Stimulated activated CD8-positive, alpha-beta memory T cell treated with anti-CD3 and anti-CD28 coated beads, Interleukin-4, amount 100 ng/mL, for 4 hours (primary cell): ENCODE measurements at places on chromosomes 2 and 18.

GRCh38 chr18:3595369-3596273 lies 145.6 kb downstream of the TGIF1 start:
- DNase-seq, result no peak

- peak; percentile 91 for DNase-seq
These were observed at the start of gene ST3GAL5 for GRCh38 chr2:85888684-85889626. ST3GAL5 (minus strand) TSS chr2:85888990; CDS start chr2:85888905, 85 bp downstream.

GRCh38 chr2:14977021-14977420 lies 344.5 kb downstream of the LRATD1 start:
- DNase-seq, result no peak

GRCh38 chr2:12764075-12764730 lies 47.5 kb downstream of the TRIB2 start:
- no peak for DNase-seq

DNA sequence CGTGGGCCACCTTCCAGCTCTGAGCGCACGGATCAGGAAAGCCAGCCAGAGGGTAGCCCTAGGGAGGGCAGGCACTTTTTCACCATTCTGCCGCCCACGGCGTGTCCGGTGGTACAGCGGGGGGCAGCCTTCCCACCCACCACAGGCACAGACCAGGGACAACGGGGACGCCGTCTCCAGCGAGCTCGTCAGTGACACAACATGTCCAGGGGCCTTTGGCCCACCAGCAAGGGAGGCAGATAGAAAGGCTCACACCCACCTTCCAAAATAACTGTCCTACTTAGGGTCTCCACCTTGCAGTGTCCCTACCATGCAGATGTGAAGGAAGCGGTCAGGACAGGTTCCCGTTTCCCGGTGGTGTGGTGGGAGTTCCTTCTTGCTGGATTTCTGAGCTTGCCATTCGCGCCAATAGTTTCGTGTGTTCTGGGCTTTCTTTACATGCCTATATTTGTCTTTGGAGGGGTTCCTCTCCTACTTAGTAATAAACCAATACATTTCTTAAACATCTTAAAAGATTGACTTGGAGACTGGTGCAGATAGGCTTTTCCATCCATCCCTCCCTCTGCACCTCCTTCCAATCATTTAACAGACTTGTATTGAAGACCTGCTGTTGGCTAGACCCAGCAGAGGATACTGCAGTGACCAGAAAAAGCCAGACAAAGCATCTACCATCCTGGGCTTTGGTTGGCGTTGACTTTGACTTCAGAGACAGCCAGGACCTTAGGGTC lies 872 bp downstream of the ASB1 start:
- DNase-seq, result no peak

DNA sequence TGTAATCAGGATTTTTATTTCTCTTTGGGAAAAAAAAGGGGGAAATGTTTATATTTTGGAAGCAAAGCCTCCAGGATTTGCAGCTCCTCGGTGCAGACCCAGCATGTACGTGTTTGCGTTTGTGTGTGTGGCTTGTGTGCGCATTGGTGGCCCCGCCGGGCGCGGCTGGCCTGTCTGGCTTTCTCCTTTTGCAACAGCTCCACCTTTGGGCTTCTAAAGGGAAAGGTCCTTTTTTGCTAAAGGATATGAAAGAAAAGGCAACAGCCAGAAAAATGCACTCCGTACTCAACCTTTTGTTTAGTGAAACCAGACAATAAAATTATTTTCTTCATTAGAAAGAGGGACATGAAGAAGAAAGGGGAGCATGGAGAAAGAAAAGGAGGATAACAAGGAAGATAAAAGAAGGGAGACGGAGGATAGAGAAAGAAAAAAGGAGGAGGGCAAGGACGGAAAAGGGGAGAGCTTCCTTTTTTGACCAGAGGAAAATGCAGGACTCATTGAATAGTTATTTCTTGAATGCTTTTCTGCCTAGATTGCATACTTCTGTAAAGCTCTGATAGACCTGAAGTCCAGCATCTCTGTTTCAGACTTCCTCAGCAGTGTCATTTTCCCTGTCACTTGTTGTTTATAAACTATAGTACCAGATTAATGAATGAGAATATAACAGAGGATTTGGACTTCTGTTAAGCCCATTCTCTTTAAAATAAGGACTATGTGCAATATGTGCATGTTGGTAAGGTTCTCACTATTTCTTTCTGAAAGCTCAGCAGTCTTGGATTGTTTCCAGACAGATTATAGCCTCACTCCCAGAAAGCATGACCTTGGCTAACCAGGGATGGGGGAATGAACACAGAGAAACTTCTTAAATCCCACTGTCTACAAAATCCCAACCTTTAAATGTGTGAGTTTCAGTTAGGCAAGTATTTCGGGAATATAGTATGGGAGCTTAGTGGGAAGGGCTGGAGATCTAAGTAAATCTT lies 563.1 kb upstream of the PIK3C3 start:
- no peak for DNase-seq

GRCh38 chr18:840023-840408 lies 28.0 kb upstream of the YES1 start:
- no peak for DNase-seq

- DNase-seq, result no peak
These were observed 58.6 kb downstream of the NCK2 start for GRCh38 chr2:105803337-105803736.

- no peak for DNase-seq
These were observed 601.2 kb upstream of the ZNF804A start for GRCh38 chr2:183996825-183997793.

GRCh38 chr2:184305105-184305504 lies 293.2 kb upstream of the ZNF804A start:
- DNase-seq, result no peak

DNA sequence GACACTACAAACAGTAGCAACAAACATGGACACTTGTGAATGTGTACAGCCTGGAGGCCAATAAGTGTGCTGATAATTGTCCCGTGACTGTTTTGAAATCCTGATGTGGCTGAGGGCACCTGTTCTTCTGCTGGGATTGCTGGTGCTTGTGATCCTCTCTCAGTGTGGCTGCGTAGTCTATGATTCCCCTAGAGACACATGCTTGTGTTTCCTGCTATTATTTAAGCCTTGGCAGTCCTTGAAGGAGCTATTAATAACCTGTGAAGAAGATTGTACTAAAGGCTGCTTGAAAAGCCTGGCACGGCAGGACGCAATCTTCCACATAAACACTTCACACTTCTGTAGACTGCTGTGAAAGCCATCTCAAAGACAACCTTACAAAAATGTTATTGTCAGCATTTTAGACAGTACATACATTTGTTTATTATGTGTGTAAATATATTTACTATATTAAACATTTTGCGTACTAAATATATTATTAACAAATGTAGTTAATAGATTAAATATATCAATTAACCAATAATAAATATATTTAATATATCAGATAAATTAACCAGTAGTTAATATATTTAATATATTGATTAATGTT lies 71.4 kb downstream of the GALR1 start:
- DNase-seq, result no peak

DNA sequence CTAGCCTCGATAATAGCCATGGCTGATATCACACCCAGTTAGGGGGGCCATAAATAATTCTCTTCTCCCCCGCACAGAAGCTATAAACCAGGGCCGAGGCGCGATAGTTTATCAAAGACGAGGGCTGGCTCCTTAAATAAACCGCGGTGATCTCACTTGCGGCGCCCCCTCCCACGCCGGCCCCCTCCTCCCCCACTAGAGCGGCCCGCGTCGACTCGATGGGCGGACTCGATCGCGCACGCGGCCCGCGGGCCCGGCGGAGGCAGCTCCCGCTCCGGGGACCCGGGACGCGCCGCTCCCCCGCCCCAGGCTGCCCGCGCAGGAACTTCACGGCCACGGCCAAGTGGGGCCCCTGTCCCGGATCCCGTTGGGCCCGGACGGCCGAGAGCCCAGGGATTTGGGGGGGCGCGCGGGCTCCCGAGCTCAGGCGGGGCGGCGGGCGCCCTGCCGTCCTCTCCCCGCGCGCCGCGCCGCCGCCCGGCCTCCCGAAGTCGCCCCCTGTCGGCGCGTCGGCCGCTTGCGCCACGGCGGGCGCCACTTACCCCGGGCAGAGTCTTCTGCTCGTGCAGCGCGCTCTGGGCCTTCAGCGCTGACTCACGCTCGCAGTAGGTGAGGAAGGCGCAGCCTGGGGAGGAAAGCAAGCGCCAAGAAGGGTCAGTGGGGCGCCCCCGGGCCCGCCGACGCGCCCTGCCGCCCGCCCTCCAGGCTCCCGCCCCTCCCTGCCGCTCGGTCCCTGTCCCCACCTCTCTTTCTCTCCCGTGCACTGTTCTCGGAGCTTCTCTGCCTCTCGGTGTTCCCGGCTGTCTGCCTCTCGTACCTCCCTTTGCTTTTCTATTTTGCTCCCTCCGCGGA lies 80.4 kb downstream of the CELF4 start:
- no peak for DNase-seq

DNA sequence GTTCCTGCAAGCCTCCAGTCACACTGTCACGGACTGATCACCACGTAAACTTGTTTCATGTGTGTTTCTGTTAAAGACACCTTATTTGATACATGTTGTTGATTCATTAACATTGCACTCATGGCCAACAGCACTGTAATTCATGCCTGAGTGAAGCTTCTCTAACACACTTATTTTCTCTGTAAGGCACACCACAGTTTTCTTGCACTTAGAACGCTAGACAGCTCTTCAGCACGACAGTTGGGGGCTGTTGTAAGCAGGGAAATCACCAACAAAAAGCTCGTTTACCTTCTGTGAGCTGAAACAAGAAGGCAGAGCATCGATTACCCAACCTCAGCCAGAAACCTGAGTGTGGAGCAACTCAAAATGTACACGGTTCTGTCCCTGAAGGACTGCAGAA lies 28.1 kb downstream of the TNFRSF11A start:
- no peak for DNase-seq

GRCh38 chr2:218485986-218486667 lies 67.2 kb downstream of the VIL1 start:
- no peak for DNase-seq

DNA sequence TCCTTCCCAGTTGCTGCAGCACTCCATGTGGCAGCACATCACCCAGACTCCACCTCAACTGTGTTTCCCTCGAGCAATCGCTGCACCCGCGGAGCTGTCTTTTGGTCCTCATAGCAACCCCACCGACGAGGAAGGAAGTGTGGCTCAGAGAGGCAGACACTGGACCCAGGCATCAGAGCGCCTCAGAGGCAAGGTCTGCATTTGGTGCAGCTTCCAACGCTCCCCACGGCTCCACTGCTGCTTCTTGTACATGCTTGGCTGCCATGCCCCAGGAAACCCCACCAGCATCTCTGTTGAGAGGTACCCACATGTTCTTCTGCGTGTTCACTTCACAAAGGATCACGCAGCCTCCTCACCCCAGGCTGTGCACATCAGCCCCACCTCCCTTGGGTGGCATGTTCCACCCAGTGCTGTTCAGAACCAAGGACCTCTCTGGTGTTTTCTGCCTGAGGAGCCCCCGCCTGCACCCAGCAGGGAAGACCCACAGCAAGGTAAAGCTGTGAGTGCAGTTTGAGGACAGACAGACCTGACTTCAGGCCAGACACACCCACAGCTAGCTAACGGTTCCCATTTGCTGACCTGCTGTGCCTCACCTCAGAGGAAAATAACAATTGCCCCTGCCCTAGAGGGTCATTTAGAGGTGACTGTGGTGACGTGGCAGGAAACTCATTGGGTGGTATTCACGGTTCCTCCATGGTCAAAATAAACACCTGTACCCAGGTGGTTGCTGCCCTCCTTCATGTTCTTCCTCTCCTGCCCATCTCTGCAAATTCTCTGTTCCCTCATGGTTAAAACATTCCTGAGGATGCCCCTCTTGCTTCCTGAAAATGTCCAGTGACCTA lies 326.3 kb upstream of the MYT1L start:
- no peak for DNase-seq

DNA sequence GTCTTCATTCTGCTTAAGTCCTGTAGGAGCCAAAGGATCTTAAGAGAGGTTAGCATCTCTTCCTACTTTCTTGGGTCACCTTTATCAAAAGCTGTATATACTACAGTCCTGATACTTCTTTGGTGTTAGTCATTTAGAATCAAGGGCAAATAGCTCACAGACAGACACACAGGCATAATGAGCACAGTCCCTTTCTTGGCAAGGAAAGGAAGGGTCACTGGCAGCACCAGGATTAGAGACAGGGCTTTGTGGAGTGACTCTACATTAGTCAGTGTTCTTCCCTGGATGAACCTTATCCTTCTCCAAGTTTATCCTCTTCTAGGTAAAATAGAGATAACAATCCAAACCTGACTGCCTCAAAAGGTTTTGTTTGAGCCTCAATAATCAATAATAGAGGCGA lies 40.0 kb upstream of the NCKAP5 start:
- DNase-seq, result no peak

DNA sequence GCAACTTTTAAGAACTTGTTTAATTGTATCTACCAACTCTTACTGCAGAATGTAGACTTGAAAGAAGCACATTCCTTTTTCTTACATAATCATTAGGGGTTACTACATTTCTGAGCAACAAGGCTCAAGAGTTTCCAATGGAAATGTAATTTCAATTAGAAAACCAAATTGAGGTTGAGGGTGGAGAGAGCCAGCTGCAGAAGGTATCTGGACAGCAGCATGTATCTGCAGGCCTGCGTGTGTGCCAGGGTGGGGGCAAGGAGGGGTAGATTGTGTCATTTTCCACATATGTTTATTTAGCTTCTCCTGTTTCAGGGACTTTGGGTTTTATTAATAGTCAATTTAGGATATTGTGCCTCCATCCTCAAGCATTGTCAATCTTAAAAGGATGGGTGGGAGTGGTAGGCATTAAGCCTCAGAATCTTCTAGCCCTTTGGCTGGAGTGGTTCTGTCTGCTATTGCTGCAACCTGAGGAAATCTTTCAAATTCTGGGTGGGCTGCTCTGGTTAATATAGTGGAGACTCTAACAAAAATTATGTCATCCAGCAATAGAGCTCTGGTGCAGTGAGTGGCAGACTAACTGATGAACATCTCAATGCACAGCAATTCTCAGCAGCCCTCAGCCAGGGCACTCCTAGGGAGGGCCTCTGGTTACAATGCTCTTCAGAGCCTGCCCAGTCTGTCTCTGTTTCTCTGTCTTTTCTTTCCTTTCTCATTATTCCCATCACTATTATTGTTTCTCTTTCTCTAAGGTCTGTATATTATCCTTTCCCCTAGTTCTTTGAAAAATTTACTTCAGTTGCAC lies 151.4 kb downstream of the RPIA start:
- DNase-seq, result no peak
